NCI-H510A treated with DMSO at 0.1 percent for 48 hours (cell line): ENCODE measurements at places on chromosomes 2 and 18.

GRCh38 chr2:23603581-23603980 is 218.6 kb downstream of the KLHL29 start:
- DNase-seq: no peak

GRCh38 chr2:42830922-42831574 is 38.7 kb upstream of the HAAO start:
- DNase-seq: no peak

DNA sequence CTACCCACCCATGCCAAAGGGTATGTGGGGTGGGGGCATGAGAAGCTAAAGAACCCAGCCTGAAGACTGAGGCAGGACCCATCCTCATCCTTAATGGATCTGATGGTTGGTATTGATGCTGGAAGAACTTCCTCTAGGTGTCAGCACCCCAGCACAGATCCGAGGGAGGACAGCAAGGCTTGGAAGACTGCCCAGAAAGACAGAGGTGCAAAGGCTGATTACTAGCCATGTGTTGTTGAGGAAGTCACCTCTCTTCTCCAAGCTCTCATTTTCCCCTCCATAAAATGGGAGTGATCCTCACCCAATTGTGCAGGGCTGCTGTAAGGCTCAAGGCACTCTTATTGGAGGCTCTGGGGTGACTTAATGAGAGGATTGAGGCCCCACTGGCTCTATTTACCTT is 256.5 kb downstream of the CELF4 start:
- peak; percentile 59 for DNase-seq

- DNase-seq: peak; percentile 68
Measured at GRCh38 chr2:47651296-47651695, 131.6 kb upstream of the MSH6 start.

DNA sequence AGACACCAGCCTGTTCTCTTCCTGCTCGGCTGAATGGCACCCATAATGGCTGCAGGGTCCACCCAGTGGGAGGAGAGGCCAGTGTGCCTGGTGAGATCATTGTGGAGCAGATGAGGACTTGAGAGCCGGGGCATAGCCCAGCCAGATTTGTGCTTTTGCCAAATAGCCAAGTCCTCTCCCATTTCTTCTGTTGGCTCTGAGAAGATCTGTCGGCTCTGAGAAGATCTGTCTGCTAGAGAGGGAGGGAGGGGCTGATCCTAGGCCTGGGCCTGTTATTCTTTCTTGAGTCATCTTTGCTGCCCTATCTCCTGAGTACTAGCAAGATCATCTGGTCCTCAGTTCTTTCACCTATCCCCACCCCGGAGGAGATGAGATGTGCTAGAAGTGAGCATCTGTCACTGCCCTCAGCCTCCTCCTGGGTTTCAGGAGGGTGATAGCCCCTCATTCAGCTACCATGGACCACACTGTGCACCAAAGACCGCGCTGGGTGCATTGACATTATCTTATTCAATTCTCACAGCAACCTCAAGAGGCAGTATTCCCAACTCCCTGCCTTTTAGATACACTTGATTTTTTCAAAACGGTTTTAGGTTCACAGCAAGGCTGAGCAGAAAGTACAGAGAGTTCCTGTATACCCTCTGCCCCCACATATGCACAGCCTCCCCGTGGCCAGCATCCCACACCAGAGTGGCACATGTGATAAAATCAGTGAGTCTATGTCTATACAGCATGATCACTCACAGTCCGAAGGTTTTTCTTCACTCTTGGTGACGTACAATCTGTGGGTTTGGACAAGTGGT is 98.6 kb downstream of the CAPN13 start:
- no peak for DNase-seq

DNA sequence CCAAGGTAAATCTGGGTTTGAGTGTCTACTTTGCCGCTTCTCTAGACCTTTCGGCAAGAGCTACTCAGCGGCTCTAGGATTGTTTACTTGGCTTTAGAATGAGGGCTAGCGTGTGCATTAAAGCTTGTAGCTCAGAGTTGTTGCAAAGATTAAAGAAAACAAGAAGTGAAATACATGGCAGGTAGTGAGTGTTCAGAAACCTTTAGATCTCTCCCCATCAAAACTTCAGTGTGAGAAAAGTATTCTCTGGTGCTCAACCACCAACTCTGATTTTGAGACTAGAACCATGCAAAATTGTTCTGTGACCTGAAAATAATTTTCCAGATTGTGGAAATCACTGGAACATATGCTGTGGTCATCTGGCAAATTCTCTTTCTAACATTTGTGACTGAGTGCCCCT is 512.0 kb downstream of the CMPK2 start:
- no peak for DNase-seq

DNA sequence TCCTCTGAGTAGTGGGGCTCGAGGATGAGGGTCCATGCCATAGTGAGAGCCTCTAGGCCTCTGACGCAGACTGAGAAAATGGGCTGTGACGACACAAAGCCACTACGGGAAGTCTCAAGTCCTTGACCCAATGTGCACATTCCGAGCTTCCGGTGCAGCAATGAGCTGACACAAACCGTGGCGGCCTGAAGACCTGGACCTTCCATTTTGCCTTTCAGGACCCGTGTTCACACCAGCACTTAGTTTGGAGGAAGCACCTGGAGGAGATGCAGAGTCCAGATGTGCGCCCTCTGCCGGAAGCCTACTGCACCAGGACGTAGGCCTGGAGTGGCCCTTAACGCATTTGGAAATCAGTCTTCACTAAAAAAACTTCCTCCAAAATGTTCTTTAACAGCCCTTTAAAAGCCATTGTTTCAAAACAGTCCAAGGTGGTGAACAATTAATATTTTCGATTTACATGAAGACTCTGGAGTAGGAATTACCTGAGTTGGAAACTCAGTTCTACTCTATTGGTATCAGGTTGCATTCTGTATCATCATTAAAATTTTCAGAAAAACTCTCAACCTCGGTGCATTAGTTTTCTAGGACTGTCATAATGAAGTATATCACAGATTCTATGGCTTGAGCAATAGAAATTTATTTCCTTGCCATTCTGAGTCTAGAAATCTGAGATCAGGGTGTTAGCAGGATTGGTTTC is 33.9 kb downstream of the BMP10 start:
- DNase-seq: no peak

- no peak for DNase-seq
Measured at GRCh38 chr2:15763106-15763821, 171.6 kb downstream of the DDX1 start.

DNA sequence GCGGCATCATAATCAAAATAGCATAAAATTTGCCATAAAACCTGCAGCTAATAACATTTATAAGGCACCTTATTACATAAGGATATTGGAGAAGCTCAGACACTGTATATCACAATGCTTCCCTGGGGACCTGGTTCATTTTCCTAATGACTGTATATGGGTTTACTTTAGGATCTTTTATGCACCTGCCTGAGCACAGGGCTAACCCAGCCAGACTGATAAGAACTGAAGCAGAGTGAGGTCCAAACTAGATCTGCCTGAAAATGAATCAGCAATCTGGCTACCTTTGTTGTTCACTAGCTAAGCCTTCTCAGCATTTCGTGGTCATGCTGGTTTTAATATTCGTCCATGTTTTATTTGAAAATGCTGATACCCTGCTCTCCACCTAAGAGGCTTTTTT is 1922.3 kb upstream of the CELF4 start:
- no peak for DNase-seq

DNA sequence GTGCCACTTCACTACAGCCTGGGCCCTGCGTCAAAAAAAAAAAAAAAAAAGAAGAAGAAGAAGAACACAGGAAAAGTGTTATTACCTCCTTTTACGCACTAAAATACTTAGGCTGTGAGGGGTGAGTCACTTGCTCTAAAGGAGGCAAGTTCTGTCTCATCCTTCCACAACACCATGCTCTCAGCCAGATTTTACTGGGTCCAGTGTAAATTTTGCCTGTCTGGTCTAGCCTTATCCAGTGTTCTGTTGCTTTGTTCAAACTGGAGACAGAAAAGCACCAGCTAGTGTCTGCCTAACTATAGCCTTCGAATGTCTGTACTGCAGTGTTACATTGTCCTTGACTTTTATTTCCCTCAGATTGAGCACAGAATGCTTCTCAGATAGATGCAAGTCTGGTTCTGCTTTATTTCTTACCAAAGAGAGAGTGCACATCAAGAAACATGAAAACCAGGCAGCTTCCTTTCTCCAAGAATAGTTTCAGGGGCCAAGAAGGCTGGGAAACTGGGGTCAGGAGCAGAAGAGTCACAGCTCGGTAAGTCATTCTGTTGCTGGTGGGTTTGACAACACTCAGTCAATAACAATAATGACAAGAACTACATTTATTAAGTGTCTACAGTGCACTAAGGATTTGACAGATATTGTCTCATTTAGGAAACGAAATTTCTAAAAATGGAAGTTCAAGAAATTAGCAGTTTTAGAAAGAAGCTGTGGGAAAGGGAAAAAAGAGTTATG is 3.1 kb upstream of the MSGN1 start:
- no peak for DNase-seq

DNA sequence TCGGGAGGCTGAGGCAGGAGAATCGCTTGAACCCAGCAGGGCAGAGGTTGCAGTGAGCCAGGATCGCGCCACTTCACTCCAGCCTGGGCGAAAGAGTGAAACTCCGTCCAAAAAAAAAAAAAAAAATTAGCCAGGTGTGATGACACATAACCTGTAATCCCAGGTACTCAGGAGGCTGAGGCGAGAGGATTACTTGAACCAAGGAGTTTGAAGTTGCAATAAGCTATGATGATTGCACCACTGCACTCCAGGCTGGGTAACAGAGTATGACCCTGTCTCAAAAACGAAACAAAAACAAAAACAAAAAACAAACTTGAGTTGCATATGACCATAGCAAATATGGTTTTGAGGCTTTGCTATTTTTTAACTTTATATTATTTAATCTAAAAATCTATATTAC is 25.8 kb downstream of the SANBR start:
- DNase-seq: no peak

DNA sequence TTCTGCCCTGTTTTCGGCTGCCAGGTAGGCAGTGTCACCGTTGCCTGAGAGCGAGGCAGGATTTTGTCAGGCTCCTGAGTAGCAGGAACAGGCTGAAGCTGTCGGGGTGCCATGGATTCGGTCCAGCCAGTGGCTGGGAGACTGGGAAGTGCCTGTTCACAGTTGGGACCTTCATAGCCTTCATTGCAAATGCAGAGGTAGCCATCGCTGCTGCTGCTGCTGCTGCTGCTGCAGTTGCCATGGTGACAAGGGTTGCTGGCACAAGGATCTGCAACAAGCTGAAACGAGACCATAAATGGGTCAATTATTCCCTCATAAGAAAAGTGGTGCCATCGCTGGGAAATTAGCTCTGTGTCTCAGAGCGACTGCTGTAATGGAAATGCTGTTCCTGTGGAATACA is 122.7 kb downstream of the DNER start:
- DNase-seq: no peak

GRCh38 chr2:147275943-147276342 is 568.9 kb upstream of the ACVR2A start:
- no peak for DNase-seq

DNA sequence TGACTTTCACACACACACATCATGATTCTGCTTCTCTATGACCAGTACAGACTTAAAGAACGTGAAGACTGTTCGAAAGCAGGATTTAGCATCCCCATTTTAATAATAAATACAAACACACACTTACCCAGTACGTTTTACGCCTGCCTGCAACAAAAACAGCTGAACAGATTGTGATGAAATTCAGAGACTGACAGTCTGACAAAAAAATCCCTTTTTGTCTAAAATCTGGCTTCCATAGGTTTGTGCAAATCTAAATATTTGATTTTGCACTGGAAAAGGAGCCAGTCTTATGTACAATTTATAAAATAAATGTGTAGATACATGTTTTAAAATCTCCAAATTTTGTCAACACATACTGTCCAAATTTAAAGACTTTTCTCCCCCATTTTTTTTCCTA is 630.7 kb downstream of the ZEB2 start:
- no peak for DNase-seq

- no peak for DNase-seq
Measured at GRCh38 chr2:74052732-74053710, 68.3 kb downstream of the TET3 start.

GRCh38 chr2:7281231-7282201 is 364.3 kb downstream of the RNF144A start:
- DNase-seq: no peak

DNA sequence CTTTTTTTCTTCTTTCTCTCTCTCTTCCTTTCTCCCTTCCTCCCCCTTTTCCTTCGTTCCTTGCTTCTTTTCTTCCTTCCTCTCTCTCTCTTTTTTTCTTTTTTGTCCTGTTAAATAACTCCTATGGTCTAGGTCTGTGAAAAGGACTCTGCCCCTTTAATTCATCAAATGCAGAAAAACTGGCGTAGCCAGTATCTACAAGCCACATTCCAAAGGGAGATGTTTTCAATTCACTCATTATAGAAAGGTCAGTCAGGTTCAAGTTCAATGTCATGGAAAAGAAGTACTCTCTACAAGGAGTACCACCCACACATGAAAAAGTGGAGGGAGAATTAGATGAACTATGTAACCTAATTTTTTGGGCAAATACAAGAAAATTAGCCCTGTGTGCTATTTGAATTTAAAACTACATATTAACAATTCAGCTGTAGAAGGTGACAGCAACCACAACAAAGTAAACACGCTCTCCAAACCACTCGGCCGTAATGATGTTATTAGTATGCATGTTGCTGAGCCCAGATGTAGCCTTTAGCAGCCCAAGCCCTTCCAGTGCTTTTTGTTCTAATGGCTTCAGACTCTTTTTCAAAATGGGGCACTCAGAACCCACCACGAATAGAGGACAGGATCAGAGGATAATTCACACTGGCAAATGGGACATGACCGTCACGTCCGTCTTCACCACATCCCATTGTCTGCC is 735.4 kb upstream of the FANCL start:
- DNase-seq: peak; percentile 85

DNA sequence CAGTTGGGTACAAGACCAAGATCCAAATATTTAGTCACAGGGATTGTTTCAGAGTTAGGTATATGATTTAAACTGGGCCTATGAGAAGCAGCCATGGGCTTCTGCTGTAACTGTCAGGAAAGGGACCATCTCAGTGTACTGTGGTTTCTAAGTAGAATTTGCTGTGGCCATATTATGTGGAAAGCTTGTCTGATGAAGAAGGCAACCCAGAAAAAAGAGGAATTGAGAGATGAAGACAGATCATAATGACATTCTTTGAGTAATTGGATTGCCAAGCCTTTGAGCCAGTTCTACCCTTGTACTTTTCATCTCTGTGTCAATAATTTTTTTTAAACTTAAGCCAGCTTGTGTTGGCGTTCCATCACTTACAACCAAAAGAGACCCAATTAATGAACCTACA is 259.6 kb downstream of the NUP35 start:
- no peak for DNase-seq

DNA sequence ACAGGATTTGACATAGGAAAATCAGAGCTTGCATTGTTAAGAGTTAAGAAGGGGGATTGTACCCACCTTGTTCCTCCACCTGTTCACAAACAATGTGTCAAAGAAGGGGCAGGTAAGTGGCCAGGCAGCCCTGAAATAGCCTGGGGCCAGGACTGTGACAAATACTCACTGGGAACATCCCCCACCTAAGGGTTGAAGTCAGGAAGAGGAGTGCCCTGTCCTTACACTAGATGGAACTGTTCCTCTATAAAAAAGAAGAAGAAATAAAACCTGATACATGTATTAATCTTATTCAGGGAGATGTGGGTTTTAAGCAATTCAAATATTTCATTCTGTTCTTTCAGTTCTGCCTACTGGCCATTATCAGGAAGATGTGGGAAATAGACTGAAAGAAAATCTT is 41.9 kb downstream of the TACR1 start:
- DNase-seq: no peak

GRCh38 chr18:34039201-34039600 is 185.5 kb downstream of the NOL4 start:
- DNase-seq: no peak
